Lung microvascular endothelial cell (primary cell): ENCODE measurements at places on chromosomes 7 and 10. TPM values are rescaled to one million over a fixed set of nuclear protein-coding genes. Genes with fewer than 3 reads are reported as not detected.

DNA sequence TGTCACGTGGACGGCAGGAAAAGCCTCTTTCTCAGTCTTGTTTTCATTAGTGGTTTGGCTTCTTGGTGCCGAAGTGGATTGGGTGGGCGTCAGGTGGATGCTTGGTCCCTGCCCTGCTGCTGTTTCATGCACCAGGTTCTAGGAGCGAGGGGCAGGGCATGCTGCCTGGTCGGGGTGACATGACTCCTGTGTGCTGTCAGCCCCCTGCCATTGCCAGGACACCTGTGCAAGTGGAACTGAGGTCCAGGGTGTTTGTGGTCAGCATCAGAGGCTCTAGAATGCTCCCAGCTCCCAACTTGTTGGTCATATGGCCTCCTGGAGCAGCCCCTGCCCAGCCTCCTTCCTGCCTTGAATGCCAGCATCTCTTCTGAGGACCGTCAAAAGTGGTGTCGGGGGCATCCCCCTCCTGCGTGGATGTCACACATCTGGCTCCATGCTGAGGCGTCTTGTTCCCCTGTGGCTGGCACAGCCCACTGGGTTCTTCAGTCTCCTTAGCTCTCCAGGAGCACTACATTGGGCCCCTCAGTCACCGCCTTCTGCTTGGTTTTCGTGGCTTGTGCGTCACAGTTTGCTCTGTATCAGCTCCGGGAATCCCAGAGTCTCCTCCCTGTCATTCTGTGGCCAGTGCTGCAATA is 24.8 kb downstream of the ADCY1 start:
- no peak for DNase-seq

- peak; percentile 61 for DNase-seq
These were observed 760 bp downstream of the CBX3 start for GRCh38 chr7:26202019-26202990.

- no peak for DNase-seq
These were observed 181.7 kb downstream of the SRPK2 start for GRCh38 chr7:105206985-105207384.

- DNase-seq: no peak
These were observed 65.3 kb upstream of the WAC start for GRCh38 chr10:28467615-28468014.

- no peak for DNase-seq
These were observed 54.2 kb downstream of the EMX2 start for GRCh38 chr10:117596706-117597105.

GRCh38 chr10:4512671-4513240 is 313.3 kb upstream of the AKR1E2 start:
- peak; percentile 70 for DNase-seq

DNA sequence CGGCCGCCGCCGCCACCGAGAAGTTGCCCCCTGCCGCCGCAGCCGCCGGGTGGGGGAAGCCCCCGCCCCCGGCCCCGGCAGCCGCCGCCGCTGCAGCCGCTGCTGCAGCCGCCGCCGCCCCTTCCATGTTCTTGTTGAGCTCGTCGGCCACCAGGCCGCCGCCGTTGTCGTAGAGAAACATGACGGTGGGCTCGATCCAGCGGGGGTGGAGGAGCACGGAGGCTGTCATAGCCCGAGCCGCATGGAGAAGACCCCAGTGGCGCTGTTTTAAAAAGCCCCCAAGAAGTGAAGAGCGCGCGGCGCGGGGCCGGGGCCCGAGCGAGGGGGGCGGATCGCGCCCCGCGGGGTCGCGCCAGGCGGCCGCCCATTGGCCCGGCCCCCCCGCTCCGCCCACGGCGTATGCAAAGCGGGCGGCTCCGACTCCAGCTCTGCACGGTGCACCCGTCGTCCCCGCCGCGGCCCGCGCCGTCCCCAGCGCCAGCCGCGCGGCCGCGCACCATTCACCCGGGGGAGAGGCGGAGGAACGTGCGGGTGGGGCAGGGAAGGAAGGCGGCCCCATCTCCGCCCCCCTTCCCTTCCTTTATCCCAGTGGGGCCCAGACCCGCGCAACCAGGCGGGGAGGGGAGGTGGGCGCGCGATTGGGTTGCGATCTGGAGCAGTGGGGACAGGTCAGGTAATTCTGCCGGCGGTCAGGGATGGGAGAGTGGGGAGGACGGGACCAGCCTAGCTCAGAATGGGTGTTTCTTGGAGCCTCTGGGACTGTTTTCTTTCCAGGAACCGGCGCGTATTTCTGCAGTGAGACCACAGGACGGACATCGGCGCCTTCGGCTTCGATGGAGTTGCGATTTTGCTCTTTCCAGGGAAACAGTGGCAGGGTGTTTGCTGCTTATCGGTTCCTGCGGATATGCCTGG is at the start of gene HOXA13:
HOXA13 (minus strand) TSS at position 243 of the 912 bp plus-strand sequence; CDS start at position 229, 14 bp downstream.
- peak; percentile 49 for DNase-seq

Gene CDHR1
- total RNA-seq: under 0.01 TPM in 2 replicates

DNA sequence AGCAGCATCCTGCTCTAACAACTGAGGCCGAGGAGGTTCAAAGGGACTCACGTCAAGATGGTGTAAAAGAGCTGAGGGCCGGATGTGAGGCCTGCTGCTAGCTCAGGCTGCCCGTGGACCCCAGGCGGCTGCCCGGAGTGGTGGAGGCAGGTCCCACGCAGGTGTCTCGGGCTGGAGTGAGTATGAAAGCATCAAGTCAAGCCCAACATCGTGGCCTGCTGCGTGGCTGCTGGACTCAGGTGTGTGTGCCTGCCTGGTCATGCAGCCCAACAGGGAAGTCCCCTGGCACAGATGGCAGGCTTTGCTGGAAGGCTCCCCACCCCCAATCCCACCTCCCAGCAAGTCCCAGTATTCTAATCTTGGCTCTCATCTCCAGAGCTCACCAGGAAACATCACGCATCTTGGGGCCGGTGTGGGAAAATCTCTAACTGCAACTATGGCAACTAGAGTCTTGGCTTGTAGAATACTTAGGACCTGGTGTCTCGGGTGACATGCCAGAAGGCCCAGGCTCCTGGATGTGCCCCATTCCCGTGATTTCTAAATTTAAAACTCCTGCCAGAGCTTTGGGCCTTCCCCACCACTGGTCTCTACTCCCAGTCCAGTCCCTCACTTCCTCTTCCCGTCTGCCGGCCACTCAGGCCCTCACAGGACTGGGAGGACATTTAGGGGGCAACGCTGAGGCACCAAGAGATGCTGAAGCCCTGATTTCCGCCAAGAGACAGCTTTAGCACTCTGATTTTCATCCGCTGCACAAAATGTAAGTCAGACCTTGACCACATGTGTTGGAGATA is 85.9 kb downstream of the PRKAG2 start:
- DNase-seq: no peak

Gene HIBADH
- 19.2 and 20.5 TPM in 2 replicates for total RNA-seq

Gene PTPRZ1
- total RNA-seq: not detected in 2 replicates

- peak; percentile 41 for DNase-seq
These were observed 5.2 kb upstream of the MYH16 start for GRCh38 chr7:99267481-99267840.

DNA sequence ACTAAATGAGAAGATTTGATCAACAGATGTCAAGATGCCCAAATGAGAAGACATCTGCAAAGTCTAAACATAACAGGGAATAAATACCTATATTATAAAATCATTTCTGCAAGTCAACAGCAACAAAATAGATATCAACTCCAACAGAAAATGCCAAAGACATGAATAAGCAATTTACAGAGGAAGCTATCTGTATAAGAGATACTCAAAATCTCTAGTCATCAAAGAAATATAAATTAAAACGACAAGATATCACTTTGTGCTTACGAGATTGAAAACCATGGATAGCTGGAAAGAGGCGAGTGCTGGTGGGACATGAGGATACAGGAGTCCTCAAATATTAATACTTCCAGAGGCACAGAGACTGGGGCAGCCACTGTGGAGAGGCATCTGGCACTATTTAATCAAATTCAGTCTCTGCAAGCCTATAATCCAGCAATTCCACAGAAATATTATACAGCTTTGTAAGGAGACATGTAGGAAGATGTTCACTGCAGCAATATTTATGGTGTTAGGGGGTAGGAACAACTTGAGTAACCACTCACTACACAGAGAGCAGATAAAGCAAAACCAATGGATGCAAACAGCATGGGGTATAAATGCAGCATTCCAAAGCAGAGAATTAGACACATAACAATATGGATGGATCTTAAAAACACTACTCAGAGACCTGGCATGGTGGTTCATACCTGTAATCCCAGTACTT is 4.8 kb downstream of the DNMBP start:
- DNase-seq: peak; percentile 23
